RPMI8226 (cell line): ENCODE measurements at places on chromosomes 1 and 21.
A peak's percentile ranks its signal among the peaks of the same experiment; 100 is the strongest.

DNA sequence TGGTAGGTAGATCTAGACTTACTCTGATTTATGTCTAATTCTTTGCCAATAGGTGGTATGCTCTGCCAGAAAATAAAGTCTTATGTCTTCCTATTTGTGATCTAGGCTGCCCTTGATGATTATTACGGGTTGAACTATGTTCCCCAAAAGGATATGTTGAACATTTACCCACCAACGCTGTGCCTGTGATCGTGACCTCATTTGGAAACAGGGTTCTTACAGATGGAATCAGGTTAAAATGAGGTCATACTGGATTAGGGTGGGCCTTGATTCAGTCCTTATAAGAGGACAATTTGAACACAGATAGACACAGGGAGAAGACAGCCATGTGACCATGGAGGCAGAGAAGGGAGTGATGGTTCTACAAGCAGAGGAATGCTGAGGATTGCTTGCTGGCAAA lies 95.1 kb upstream of the BCAR3 start:
- no peak for DNase-seq

DNA sequence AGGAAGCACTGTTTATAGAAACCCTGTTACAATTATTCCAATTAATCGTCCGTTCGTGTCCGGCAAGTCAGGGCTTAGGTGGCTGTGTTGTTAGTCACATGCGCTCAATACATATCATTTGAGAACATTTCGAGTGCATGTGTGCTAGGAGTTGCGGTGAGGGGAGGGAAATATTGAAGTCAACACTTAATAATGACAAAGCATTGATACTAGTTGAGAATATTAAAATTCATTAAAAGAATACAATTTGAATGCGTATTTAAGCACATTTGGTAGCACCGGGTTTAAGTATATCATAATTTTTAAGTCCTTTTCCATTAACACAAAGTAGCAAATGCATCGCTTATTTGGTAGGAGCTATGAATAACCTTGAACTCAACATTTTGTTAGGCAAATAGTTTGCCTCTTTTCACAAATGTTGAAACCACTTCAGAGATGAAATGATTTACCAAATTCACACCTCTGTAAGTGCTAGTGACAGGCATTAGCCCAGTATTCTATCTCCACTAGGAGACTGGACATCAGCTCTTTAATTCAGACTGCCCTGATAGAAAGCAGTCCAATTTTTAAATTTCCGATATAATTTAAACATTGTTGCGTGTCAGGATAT lies 1.1 kb upstream of the SERBP1 start:
- DNase-seq = no peak

DNA sequence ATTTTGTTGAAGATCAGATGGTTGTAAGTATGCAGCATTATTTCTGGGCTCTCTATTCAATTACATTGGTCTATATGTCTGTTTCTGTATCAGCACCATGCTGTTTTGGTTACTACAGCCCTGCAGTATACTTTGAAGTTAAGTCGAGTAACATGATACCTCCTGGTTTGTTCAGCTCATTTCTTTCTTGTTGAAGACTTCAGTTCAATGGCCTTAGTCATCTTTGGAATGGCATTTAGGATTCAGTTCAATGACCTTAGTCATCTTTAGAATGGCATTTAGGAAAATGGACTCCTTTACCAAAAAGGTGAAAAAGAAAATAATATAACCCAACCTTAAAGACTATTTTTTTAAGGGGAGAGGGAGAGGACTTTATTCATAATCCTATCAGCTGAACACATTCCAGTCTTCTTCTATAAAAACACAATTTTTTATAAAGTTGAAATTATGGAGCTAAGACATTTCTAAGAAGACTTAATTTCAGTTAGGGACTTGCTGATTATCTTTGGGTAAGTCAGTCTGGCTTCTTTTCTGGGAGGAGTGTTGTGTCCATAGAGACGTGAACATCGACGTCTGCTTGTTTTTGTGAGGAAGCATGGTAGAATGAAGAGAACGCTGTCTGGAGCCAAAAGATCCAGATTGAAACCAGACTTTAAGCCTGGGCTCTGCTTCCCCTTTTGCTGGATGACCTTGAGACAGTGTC lies 48.3 kb downstream of the DDR2 start:
- no peak for DNase-seq

GRCh38 chr1:109926662-109927300 lies 16.1 kb downstream of the CSF1 start:
- DNase-seq = no peak

GRCh38 chr1:214882616-214883015 lies 199.9 kb upstream of the KCNK2 start:
- no peak for DNase-seq

GRCh38 chr1:172172352-172172831 lies 248.1 kb upstream of the C1orf105 start:
- DNase-seq = no peak

DNA sequence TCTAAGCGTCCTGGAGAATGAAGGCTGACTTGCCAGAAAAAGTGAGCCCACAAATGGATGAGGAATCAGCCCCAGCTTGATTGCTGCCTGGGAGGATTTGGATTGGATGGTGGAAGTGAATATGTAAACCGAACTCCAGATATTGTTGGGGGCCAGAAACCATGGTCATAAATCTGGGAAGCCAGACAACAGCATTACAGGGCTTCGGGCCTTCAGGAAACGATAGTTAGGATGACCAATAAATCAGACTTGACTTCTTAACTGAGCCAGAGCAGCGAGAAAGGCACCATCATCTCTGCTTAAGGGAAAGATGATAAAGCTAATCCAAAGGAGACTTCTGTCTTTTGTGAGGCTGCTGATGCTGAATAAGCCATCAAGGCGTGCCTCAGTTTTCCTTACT lies 26.6 kb downstream of the FAM78B start:
- DNase-seq = no peak

DNA sequence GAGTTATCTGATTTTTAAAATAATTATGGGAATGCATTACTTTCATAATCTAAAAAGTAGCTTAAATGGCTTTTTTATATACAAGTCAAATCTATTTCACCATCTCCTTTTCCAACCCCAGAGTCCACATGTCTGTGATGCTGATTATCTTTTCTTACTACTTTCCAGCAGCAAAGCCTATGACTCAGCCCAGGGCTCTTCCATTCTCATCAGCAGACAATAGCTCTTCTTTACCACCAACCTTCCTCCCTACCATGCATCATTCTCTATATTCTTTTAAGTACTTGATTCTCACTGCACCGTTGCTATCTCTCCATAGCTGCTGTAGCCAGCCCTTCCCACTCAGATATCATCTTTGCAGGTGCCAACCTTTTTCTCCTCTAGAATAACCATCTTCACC lies 61.3 kb downstream of the OVGP1 start:
- DNase-seq = no peak

GRCh38 chr1:154808909-154809262 lies 61.2 kb downstream of the KCNN3 start:
- no peak for DNase-seq

DNA sequence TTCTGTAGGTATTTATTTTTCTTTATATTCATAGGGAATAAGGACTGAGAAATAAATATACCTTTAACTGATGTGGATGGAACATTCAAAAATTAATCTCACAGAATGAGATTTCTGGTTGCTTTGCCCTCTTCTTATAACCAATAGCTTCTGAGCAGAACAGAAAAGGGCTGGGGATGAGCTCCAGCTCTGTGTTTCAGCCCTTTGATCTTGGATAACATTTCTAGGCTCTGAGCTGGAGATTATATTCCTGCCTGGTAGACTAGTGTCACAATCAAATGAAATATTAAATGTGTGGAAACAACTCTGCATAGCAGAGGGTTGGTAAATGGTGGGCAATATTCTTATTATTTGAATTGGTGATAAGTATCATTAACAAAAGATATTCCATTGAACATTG lies 14.6 kb downstream of the MAP3K21 start:
- DNase-seq = no peak

GRCh38 chr21:38853421-38853919 lies 47.7 kb downstream of the ETS2 start:
- DNase-seq = peak; percentile 99

GRCh38 chr21:14825514-14825974 lies 239.3 kb downstream of the NRIP1 start:
- DNase-seq = no peak

DNA sequence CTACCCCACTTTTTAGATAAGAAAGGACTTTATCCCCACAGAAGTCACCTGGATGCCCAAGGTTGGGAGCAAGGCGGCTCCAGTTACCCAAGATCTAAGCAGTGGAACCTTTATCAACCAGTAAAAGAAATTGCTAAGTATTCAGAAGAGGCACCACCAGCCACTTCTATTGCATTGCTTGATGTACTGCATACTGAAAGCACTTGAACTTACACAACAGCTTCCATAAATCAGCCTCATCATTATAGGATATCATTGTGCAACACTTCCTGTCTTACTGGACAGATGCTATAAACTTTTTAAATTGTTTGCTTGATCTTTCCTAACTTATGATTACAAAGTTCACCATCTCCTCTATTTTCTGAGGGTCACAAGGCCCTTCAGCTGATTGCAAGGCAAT lies 642.7 kb upstream of the CXADR start:
- no peak for DNase-seq

DNA sequence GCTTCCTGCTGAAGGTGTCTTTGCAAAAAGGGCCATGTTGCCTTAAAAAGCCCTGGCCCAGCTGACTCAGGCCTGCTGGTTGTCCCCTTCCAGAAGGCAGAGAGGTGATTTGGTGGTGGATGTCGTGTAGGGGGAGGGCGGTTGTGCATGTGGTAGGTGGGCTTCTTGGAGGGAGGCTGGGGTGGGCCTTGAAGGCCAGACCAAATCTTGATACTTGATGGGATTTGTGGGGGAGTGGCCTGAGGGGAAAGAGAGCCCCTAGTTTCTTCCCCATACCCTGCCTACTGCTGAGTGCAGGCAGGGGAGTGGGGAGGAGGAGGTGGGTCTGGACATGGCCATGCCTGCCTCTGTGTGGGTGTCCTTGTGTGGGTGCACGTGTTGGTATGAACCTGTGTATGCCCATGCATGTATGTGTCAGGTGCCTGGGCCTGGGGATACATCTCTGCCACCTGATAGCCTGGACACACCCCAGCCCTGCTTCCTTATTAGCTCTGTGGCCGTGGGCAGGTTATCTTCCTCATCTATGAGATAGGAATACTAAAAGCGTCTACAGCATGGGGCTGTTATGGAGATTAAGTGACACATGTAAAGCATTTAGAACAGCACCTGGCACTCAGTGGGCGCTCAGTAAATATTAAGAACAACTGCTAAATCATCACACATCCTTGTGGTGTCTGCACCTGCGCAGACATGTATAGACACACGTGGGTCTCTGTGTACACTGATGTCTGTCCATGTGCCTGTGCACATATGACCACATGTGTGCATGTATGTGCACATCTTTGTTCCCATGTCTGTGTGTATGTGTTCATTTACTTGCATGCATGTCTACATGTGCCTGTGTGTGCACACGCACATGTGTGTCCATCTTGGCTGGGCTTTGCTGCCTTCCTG lies 17.0 kb downstream of the FAM151A start:
- no peak for DNase-seq

DNA sequence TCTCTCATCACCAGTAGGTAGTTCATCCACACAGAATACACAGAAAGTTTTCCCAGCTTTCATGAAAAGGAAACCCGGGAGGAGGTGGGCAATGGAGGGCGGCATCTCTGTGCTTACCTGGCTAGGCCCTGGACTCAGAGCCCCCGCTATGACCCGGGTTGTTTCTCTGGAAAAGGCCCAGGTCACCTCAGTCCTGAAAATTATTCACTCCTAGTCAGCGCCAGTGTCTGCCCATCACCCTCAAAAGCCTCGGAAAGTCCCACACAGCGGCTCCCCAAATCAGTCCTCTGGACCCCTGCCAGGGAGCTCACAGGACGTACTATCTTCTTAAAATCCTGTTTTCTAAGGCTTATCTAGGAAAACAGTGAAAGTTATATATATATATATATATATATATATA lies 51.2 kb downstream of the TCP10L start:
- no peak for DNase-seq

DNA sequence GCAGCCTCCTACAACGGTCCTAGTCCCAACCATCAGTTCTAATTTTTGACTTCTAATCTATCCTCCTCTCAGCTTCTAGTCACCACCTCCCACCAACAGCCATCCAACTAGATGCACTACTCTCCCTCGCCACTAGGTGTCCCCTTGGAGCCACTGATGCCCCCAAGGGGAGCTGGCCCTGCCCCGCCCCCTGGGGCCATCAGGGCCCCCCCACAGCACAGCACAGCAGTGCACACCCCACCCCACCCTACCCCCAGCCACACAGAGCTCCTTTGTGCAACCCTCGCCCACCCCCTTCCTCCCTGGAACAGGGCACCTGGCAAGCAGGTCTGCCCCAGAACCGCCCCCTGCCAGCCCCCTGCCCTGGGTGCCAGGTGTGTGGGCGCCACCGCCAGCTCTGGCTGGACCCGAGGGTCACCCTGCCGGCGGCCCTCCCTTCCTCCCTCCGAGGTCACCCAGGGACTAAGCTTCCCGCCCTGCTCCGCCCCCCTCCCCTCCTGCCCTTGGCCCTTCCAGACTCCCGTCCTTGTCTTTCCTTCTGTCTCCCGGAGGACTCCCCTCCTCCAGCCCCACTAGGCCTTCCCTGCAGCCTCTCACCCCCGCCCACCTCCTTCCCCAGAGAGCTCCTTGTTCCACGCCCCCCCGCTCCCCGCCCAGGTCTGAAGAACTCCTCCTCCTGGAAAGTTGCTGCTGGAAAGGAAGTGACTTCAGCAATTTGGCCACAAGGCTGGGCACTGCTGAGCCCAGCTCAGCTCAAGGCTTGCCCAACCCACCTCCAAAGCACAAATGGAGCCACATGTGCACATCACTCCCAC lies 47.0 kb downstream of the AHDC1 start:
- DNase-seq = peak; percentile 72

- DNase-seq = peak; percentile 37
Measured at GRCh38 chr1:228849011-228849541, 113.8 kb downstream of the RHOU start.

DNA sequence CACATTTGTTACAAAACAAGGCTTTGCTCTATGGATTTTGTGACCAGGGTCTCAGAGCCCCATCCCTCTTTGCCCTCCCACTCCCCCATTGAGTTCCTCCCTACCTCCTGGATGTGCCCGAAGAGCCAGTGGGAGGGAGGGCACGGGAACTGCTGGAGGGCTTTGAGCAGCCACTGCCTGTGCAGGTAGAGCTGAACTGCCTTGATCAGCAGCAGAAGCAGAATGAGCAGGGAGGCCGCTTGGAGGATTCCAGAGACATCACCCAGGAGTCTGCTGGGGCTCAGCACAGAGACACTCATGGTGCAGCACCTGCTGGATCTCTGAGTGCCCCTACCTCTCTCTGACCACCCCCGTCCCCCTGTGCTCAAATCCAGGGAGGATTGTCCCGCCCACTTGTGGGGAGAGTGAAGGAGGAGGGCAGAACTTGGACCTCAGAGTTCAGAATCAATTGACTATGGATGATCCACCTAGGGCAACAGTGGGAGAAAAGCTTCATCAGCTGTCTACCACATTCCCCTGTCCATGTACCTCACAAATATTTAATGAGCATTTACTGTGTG lies at the start of gene CYP4A11:
CYP4A11 (minus strand) TSS at position 342 of the 560 bp plus-strand sequence; CDS start at position 299, 43 bp downstream.
- no peak for DNase-seq

- DNase-seq = no peak
Measured at GRCh38 chr1:51565009-51565408, 45.9 kb upstream of the EPS15 start.

GRCh38 chr1:66439031-66439740 lies 94.8 kb upstream of the SGIP1 start:
- no peak for DNase-seq
